ENCODE measurements at places on chromosomes 11 and 22.

DNA sequence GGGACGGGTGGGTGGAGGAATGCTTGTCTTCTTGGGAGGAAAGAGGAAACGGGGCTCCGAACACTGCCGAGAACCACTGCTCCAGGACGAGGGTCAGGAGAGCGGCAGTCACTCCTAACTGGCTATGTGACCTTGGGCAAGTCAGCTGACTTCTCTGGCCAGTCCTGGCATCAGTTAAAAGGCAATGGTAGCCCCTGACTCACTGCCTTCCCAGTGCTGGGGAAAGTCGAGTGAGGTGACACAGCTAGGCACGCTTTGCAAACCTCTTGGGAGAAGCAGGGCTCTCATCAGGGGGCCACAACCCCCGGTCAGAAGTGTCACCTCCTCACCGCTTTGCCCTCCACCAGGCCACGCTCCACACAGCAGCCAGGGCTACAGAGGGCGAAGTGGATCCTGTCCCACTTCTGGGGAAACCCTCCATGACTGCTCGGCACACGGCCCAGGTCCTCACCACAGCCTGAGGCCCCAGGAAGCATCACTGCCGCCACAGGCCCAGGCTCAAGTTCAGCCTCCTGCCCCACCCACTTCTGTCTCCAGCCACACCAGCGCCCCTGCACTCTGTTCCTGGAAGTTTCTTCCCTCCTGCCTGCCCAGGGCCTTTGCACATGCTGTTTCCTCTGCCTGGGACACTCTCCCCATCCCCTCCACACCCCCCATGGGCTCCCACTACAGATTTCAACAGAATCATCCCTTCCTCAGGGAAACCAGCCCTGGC lies 16.3 kb downstream of the IL2RB start:
- no peak for DNase-seq

DNA sequence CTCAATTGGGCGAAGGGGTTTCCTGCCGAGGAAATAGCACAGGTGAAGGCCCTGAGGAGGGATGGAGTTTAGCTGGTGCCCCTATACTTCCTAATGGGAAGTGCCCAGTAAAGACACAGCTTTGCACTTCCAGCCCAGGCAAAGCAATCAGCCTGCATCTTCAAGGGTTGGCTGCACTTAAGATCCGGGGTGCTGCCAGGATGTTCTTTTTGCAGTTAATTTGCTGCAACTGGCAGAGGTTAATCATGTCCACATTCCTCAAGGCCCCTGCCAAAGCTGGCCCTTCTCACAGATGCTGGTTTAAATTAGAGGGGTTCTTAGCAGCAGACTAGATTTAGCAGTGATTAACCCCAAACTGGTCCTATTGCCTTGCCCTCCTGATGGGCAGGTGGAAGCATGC lies 137.7 kb upstream of the NAV2 start:
- DNase-seq: no peak

DNA sequence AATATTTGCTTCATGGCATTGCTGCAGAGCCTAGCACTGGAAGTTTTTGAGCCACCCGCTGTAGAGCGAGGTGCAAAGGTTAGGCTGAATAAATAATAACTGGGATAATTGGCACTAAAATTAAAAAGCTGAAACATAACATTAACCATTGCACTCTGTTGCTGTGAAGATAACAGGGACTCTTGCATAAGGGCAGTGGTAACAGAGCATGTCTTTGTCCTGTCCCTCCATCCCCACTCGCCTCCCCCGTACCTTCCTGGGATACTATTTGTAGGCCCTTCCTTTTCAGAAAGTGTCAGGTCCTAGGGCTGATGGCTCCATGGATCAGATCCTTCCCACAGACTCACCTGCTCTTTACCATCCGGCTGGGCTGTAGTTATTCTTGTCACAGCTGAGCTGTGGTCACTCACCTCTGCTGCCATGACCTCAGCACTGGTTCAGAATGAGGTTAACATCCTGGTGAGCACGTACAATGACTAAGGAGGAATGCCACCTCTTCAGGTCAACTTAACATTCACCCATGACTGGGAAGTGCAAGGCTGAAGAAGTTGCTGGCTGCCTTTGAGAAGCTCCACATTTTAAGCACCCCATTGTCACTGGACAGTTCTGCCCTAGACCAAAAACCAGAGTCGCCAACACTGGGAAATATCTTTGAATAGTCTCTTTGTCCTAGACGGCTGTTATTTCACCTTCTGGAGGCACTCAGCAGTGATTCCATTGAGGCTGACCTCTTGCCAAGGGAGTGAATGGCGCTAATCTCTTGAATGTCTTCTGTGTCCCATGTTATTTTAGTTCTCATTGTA lies 103.2 kb upstream of the KIRREL3 start:
- DNase-seq: no peak

DNA sequence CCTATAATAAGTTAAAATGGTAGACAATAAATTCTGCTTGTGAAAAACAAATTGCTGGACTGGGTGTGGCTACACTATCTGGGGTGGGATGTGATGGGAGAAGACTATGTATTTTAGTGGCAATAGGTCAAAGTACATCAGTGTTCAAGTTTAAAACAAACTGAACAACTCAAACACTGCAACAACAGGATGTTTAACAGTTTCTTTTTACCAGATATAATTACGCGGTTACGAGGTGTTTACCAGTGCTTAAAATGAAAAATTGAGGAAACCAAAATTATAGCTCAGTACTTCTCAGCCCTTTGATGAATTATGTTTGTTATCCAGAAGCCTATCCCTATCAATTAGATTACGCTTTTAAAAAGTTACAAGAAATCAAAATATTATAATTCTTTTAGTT lies 3.2 kb downstream of the PRDM10 start:
- DNase-seq: no peak

GRCh38 chr11:24598641-24599040 lies 101.8 kb downstream of the LUZP2 start:
- DNase-seq: no peak

DNA sequence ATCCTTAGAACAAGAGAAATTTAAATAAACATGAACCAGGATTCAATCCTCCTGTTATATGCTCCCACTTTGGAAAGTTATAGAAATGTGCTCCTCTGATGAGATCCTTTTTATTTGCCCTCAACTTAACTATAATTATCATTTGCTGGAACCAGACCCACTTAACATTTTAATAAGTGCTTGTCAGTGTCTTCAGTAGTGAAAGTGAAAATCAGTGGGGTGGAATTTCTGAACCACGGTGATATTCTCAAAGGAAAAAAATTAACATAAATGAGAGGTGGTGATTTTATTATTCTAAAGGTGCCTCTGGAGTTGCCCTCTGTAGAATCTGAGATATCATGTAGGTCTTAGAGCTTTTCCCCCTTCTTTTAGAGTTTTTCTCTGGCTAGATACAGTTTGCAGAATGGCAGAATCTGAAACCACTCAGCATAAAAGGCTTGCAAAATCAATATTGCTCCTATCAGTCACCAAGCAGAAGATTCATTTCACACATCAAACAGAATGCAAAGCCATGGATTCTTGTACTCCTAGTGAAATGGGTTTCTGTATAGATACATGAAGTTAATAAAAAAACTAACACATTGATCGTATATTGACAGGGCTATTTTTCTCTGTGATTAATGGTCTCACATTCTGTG lies 213.2 kb downstream of the LUZP2 start:
- DNase-seq: no peak

- peak; percentile 84 for DNase-seq
Observed at GRCh38 chr11:96162816-96163499, 180.0 kb downstream of the MAML2 start.

DNA sequence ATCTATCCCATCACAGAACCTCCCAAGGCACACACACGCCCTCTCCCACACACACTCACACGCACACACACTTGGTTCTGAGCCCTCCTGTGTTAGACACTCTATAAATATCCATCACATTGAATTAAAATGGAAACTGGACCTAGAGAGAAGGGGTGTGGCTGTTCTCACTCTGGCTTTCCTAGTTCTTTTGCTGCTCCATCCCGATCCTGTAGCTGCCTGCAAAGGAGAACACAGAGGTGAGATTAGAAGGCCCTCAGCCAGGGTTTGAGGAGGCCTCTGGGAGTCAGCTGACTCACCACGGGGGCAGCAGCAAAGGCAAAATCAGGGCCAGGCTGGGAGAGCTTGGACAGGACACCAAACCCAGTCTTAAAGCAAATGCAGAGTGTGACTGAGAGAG lies 192.3 kb upstream of the CADM1 start:
- no peak for DNase-seq

- DNase-seq: no peak
Observed at GRCh38 chr11:123228496-123229163, 33.6 kb upstream of the CLMP start.

DNA sequence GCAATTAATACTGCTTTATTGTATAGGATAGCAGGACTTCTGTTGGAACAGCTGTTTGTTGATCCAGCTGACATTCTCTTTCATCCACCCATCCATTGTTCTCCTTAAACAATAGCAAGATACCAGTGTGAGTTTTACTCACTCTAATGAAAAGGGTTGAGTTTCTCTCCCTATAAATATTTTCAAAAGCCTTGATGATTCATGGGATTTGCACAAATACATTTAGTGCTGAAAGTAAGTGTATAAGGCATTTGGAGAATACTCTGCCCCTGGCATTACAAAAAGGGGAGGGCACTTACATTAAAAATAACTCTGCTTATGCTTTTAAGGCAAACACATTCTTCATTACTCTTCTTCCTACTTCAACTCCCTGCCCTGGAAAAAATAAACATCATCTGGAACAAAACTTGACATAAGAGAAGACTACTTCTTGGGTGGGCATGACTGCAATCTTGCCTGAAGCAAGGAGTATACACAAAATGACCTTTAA lies 634.9 kb downstream of the METTL15 start:
- no peak for DNase-seq

DNA sequence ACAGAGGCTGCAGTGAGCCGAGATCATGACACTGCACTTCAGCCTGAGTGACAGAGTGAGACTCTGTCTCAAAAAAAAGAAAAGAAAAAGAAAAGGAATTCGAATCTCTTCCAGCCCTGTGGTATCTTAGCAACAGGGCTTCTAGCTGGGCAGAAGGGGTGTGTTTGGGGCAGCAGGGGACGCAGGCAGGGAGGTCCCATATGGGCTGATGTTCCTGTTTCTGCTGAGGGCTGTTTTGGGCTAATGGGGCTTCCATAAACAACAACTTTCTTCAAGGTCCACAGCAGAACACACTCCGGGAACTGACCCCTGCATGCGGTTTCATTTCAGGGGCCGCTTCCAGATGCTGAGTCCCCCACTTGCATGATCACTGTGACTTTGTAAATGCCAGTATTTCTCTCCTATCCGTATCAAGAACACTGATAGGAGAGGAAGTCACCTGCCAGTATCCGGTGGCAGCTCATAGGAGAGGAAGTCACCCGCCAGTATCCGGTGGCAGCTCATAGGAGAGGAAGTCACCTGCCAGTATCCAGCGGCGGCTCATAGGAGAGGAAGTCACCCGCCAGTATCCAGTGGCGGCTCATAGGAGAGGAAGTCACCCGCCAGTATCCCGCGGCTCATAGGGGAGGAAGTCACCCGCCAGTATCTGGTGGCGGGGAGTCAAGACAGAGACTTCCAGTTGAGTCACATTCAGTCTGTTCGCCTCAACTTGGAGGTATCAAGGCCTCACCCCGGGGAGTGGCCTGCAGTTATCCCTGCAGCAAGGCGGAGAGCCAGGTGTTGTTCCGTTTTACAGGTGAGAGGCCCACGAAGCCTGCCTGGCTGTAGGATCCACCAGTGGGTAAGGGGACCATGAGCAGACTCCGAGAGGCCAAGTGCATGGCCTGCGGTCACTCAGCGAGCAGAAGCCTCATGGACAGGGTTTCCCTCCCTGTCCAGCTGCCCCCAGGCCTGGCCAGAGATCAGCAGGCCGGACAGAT lies 8.3 kb upstream of the FGF19 start:
- no peak for DNase-seq

GRCh38 chr22:48576333-48577013 lies 1251.2 kb downstream of the BRD1 start:
- DNase-seq: peak; percentile 86

- DNase-seq: no peak
Observed at GRCh38 chr11:80227915-80228314, 787.1 kb upstream of the TENM4 start.

DNA sequence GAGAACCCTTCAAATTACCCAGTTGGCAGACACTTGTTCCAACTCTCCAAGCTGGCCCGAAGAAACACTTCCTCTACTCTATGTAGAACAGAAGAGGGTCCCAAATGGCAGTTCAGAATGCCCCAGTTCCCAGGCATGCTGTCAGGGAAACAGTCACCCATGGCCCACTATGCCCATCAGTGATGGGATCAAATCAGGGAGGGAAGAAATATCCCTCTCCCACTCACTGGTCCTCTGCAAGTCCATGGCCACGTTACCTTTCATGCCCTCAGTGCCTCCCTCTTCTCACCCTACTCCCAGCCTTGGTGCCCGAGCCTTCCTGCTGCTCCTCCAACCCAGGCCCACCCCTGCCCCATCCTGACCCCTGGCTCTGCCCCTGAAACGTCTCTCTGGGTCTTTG lies 16.6 kb downstream of the APOL3 start:
- DNase-seq: no peak

DNA sequence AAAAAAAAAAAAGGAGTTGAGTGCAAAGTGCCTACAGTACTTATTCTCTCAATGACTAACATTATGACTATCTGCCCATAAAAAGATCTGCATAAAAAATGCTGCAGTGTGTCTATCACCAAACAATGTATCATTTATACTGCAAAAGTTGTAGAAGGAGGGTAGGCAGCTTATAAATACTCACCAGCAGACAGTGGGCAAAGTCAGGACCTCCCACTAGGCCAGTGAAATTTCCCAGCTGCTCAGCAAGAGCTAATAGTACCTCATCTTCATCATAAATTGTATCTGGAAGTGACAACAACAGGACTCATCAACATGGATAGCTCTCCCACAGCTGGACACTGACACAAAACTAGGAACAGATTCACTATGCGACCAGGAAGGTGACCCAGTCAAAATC lies 1.6 kb downstream of the PPP2R1B start:
- peak; percentile 21 for DNase-seq

DNA sequence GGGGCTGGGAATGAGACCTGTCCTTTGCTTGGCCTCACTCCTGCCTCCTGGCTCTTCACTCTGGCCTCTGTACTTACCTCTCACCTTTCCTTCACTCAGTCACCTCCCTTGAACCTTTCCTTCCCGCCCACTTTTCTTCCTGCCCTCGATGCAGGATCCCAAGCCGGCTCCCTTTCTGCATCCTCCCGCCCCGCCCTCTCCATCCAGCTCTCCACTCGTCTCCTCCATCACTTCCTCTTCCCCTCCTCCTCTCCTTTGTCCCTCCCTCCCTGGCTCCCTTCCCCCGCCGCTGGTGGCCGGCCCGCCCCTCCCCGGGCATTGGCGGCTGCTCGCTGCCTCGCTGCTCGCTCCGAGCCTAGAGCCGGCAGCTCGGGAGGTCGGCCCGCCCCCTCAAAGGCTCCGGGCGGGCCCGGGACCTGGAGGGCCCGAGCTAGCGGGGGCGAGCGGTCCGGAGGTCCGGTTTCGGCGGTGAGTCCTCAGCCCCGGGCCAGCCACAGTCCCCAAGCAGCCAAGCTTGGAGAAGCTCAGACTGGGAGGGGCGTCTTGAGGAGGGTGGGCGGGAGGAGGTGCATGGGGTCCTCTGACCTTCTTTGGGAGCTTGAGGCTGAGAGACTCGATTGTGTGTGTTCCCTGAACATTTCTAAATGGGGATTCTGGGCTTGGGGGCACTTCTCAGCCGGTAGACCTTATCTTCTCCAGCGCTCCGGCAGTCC lies 13.8 kb downstream of the PHLDB1 start:
- DNase-seq: peak; percentile 95

GRCh38 chr11:103736315-103737036 lies 300.0 kb upstream of the DDI1 start:
- DNase-seq: no peak
